Peyer's patch (tissue), 4 donors: ENCODE measurements at places on chromosomes 16 and 17.

DNA sequence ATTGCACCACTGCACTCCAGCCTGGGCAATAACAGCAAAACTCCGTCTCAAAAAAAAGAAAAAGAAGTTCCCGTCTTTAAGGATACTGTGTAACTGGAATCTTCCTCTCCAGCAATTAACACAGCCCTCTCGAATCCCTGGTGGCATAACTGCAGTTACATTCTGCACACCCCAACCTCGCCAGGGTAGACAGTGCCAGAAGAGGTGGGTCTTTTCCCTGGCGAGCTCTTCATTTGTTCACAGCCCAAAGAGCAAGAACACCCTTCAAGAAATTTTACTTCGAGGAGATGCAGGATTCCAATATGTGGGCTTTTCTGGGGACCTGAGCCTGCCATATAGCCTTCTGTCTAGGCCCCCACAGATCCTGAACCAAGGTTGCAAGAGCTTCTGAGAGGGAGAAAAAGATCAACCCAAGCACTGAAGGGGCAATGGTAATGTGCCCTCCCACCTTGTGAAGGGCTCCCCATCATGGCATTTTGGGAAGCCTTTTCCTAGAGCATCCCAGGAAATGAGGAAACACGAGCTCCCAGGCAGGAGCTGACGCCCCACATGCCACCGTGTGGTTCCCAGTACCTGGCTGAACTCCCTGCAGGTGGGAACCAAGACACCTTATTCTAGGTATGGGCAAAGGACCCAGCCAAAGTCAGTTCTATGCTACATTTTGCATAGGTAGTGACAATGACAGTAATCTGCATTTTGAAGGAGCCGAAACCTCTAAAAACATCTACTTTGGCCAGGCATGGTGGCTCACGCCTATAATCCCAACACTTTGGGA, 26.9 kb downstream of the TK2 start:
- DNase-seq, result peak; percentile 15

- no peak for DNase-seq
These were observed 50.5 kb downstream of the SEC14L1 start for GRCh38 chr17:77191244-77191643.

DNA sequence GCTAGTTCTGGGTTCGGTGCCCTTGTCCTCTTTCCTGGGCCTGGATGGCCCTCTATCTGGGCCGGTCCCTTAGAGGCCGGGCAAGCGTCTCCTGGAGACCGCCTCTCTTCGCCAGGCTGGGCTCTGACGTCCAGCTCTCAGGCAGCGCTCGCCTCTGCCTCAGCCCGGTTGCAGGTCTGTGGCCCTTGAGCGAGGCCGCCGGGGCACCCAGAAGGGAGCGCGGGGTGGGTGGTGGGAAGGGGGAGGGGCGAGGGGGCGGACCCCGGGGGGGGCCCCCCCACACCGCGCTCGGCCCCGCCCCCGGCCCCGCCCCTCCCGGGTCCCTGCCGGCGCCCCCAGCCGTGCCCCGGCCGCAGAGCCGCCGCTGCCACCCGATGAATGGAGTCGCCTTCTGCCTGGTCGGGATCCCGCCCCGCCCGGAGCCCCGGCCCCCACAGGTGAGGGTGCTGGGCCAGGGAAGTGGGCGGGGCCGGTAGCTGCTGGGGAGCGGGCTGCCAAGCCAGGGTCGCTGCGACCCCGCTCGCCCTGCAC, at the start of gene ARHGAP23:
Gene ARHGAP23 (plus strand): TSS at position 353 of the 531 bp plus-strand sequence. CDS start 22 bp downstream, at position 375.
- DNase-seq, result peak; percentile 63

GRCh38 chr17:65158041-65158440, 20.9 kb downstream of the RGS9 start:
- no peak for DNase-seq
